Left lobe of liver (tissue), 2 donors: ENCODE measurements at places on chromosomes 6 and 20. TPM values are rescaled to one million over a fixed set of nuclear protein-coding genes. Genes with fewer than 3 reads are reported as not detected.

The PSORS1C2 gene
- total RNA-seq: not detected

- no peak for DNase-seq
Observed at GRCh38 chr6:124941259-124941658, 21.0 kb upstream of the RNF217 start.

- no peak for DNase-seq
Observed at GRCh38 chr6:22020299-22021003, 276.4 kb downstream of the PRL start.

GRCh38 chr20:20276811-20277530 is 90.9 kb upstream of the INSM1 start:
- no peak for DNase-seq

- no peak for DNase-seq
Observed at GRCh38 chr6:6840831-6841291, 252.3 kb downstream of the LY86 start.

GRCh38 chr6:146650799-146651481 is 52.2 kb downstream of the ADGB start:
- no peak for DNase-seq

DNA sequence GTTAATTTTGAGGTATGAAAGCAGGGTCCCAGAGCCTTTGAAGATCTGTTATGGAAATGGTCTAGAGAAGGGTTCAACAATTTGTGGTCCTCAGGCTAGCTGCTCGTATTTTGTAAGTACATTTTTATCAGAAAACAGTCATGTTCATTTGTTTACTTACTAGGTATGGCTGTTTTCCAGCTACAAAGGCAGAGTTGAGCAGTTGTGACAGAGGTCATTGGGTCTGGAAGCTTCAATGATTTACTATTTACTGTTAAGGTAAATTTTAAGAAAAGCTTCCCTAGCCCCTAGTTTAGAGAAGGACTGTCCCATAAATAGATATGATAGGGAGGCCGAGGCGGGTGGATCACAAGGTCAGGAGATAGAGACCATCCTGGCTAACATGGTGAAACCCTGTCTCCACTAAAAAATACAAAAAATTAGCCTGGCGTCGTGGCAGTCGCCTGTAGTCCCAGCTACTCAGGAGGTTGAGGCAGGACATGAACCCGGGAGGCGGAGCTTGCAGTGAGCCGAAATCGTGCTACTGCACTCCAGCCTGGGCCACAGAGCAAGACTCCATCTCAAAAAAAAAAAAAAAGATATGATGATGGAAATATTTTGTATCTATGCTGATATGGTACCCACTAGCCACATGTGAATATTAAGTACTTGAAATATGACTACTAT is 538.4 kb upstream of the CITED2 start:
- DNase-seq: no peak

- DNase-seq: no peak
Observed at GRCh38 chr20:20593447-20594170, 118.8 kb downstream of the RALGAPA2 start.

DNA sequence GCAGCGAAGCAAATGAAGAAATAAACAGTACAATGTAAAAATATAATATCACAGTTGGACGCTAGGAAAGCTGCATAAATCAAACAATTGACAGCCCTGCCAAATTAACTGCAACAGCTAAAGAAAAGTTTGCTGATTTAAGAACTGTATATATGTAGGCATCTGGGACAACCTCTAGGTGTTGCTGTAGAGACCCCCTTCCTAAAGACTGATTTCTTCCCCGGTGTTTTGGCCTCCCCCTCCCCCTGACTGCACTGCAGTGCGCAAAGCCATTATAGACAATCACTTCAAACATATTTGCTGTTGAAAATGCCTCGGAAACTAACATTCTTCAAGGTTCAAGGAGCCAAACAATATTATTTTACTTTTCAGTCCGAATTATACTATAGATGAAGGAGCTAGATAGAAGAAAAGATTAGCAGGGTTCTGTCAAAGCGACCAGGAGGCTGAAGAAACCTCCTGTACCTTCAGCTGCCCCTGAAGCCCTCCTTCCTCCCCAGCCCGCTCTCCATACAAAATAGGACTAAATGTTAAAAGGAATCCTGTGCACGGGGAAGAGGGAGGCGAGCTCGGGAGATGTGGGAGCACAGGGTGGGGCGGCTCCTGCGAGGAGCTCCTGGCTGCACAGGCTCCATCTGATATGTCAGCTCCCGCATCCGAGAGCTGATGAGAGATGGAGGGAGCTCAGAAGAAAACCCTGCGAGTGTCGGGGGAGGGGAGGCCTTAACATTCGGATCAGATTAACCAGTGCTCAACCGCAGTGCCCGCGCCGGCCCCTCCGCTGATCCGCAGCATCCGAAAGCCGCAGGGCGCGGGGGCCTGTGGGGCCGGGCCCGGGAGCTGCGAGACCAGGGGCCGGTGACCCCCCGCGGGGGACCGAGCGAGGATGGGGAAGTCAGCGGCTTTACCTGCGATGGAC is 822 bp downstream of the ELOVL4 start:
- no peak for DNase-seq

DNA sequence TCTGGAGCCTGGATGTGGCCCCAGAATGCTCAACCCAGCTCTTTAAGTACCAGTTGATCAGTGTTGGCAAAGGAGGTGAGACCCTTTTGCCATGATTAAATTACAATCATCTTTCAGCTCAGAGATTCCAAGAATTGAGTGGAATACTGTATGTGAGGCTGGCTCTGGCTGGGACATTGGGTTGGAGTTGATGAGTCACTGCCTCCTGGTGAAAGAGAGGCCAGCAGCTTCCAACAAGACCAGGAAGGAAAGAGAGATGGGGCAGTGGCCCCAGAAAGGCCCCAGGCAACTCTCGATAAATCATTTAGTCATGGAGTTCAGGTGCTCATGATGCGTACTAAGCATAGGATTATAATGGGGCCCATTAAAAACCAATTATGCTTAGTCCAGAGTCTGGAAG is 2.1 kb downstream of the TGM6 start:
- DNase-seq: no peak

- no peak for DNase-seq
Observed at GRCh38 chr6:52335576-52335975, 26.4 kb upstream of the PAQR8 start.

DNA sequence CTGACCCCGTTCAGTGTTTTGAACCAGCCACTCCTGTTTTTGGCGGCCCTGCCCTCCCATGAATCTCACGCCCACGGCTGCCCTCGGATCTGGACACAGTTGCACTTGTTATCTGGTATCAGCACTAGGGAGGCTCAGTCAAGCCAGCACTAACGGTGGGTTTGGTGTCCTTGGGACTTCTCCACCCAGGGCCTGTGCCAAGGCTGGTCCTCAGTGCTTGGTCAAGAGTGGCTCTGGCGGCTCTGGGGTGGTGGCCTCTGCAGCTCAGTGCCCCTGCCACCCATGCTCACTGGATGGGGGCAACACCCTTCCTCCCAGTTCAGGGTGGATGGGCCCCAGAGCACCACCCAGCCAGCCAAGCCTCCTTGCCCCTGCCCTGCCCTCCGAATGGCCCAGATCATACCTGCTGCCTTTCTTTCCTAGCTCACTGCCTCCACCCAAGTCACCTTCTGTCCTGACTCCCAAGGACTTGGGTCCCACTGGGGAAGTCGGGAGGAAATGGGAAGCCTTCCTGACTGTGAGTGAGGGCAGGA is 54.7 kb downstream of the SSR1 start:
- DNase-seq: no peak

DNA sequence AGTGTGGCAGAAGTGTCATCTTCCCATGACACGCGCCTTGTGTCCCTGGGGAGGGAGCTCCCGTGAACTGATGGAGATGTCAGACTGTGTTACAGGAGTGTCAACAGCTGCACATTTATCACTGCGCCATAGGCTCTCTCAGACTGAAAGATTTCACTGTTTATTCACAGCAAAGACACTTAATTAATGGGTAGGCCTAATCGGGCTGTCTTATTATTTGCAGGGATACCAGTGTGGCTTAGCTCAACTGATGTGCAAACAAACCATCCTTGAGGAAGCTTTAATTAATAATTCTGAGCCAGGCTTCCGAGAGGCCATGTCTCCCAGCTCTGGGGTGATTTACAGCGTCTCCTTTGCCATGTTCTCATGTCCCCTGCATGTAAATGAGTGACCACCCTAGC is 771.0 kb downstream of the QKI start:
- no peak for DNase-seq
